ENCODE measurements at places on chromosomes 12 and 14.

DNA sequence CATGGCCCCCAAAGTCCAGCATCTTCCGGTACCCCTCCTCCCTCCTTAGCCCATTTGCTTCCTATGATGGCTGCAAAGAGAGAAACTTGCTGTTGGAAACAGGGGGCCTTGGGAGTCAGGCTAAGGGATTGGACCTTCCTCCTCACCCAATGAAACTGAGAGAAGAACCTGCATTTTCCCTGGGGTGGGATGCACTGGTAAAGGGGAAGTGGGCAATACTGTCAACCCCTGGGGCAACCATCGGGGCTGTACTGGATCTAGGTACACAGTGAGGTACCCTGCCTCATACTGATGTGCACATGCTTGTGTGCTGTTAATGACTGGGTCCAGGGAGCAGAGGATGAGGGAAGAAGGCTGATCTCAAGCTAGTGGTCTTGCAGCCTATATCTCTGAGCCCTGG is 11.0 kb upstream of the JPH4 start:
- no peak for DNase-seq

GRCh38 chr12:132620113-132620898 is 1.7 kb downstream of the P2RX2 start:
- no peak for DNase-seq

DNA sequence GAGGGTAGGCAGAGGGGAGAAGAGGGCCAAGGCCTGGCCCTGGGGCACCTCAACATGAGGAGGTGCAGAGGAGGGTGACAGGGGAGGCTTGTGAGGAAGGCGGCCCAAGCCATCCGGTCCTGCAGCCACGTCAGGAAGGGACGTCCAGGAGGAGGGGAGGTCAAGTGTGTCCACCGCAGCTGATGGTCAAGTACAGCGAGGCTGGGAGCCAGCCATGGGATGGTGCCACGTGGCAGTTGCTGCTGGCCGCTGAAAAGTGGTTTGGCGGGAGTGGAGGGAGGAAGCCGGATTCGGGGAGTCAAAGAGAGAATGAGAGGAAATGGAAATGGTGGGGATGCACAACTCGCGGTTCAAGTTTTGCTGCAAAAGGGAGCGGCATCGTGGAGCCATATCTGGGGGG is 41.2 kb downstream of the PRIMA1 start:
- no peak for DNase-seq

DNA sequence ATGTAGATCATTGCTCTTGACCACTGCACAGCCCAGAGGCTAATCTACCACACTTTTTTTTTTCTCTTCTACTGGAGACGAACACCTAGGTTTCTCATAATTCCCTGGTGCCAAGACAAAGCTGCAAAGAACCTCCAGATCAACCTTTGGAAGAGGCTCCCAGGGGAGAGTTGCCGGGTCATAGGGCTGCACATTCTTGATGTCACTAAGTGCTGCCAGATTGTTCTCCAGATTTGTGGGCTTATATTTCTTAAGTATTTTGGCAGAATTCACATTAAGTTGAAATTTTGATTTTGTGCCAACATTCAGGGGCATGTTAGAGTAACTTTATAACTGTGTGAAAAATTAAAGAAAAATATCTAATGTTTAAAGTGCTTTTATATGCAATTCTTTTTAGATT is 13.5 kb upstream of the PDZRN4 start:
- DNase-seq, result no peak

- DNase-seq, result no peak
Measured at GRCh38 chr14:40240245-40240859, 808.1 kb upstream of the FBXO33 start.

- DNase-seq, result no peak
Measured at GRCh38 chr14:22218728-22219127, 370.3 kb downstream of the DAD1 start.

DNA sequence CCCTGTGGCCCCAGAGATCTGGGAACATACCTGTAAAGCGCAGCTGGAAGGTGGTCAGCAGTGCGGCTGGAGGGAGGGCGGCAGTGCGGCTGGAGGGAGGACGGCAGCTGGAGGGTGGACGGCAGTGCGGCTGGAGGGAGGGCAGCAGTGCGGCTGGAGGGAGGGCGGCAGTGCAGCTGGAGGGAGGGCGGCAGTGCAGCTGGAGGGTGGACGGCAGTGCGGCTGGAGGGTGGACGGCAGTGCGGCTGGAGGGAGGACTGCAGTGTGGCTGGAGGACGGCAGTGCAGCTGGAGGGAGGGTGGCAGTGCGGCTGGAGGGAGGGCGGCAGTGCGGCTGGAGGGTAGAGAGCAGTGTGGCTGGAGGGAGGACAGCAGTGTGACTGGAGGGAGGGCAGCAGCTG is 23.5 kb downstream of the LRCOL1 start:
- DNase-seq, result no peak

- DNase-seq, result peak; percentile 38
Measured at GRCh38 chr12:19572920-19573558, 133.7 kb downstream of the AEBP2 start.

DNA sequence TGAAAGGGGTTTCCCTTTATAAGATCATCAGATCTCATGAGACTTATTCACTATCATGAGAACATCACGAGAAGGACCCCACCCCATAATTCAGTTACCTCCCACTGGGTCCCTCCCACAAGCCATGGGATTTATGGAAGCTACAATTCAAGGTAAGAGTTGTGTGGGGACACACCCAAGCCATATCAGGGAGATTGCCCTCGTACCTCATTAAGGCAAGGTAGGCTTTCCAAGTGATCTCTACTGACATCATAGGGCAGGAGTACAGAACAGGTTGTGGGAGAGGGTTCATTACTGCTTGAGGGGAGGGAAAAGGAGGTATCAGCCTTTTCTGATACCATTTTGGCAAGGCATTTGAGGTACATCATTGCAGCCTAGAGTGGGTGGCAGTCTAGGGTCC is 524.6 kb downstream of the PRKD1 start:
- DNase-seq, result no peak

Measured in COLO829 (cell line).